Activated naive CD8-positive, alpha-beta T cell treated with anti-CD3 and anti-CD28 coated beads, Interleukin-2, amount 10 ng/mL, durations not matched to agents 7 days and 5 days (primary cell): ENCODE measurements at places on chromosomes 7 and 10.

DNA sequence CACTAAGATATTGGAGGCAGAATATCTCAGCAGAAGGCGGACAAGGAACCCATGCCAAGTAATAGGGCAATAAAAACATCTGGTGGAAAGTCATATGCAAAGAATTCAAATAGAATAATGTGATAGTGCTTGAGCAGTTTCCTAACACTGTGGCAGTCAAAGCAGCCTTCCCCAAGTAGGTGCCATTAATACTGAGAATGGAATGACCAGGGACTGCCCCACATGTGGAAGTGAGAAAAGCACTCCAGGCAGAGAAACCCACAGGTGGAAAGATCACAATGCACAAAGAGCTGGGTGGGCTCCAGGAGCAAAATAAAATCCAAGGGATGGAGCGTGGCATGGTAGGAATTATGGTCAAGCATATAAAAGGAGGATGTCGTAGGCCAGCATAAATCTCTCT is 64.4 kb upstream of the NME8 start:
- H3K27me3 ChIP-seq = peaks cover 4% of the 10 kb centered on the region
- no peak overlapping the region for H3K4me3 ChIP-seq
- no peaks in the 10 kb centered on the region for H3K4me1 ChIP-seq

GRCh38 chr10:92938841-92939240 is 90.5 kb downstream of the EXOC6 start:
- H3K27ac ChIP-seq = no peak overlapping the region
- H3K4me1 ChIP-seq = no peaks in the 10 kb centered on the region
- peaks cover 4% of the 10 kb centered on the region for H3K36me3 ChIP-seq
- no peak overlapping the region for H3K4me3 ChIP-seq
- DNase-seq = no peak

GRCh38 chr7:42193471-42194129 is 43.4 kb downstream of the GLI3 start:
- peak overlapping the region; percentile 10 for H3K27ac ChIP-seq
- peak overlapping the region; percentile 48 for H3K4me3 ChIP-seq
- peaks cover 1% of the 10 kb centered on the region for H3K27me3 ChIP-seq
- peaks cover 14% of the 10 kb centered on the region for H3K4me1 ChIP-seq
- DNase-seq = no peak
- H3K36me3 ChIP-seq = no peaks in the 10 kb centered on the region

DNA sequence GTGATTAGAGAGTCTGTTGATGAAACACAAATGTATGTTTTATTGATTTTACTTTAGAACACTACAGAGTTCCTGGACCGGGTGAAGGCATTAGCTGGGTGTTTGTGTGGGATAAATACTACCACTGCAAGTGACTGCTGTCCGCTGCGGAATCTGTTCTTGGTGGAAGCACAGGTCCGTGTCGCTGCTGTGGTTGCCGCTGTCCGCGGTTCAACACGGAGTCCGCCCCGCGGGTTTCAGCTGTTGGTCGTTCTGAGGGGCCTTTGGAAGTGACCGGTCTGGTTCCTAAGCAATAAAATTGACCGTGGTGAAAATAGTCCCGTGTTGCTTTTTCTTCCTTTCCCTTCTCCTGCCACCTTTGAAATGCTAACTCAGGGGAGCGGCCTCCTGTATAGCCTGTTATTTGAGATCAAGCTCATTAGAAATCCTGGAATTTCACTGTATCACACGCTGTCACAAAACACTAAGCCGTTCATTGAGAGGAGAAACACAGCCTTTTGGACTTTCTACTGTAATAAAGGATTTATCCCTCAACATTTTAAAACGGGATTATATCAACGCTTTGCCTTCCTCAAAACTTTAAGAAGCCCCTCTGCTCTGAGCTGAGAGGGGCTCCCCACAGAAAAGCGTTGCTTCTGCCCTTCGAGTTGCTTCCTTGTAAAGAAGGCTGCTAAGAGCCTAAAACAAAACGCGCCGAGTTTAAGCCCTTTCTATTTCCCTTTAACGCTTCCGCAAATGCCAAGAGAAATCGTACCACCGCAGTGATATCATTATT is 2.6 kb downstream of the NKX6-2 start:
- peaks cover 3% of the 10 kb centered on the region for H3K36me3 ChIP-seq
- H3K27ac ChIP-seq = peak overlapping the region; percentile 38
- H3K4me3 ChIP-seq = no peak overlapping the region
- H3K4me1 ChIP-seq = no peaks in the 10 kb centered on the region
- peaks cover 16% of the 10 kb centered on the region for H3K27me3 ChIP-seq

GRCh38 chr7:128384726-128385125 is 23.2 kb upstream of the PRRT4 start:
- no peak overlapping the region for H3K27ac ChIP-seq
- no peak for DNase-seq

DNA sequence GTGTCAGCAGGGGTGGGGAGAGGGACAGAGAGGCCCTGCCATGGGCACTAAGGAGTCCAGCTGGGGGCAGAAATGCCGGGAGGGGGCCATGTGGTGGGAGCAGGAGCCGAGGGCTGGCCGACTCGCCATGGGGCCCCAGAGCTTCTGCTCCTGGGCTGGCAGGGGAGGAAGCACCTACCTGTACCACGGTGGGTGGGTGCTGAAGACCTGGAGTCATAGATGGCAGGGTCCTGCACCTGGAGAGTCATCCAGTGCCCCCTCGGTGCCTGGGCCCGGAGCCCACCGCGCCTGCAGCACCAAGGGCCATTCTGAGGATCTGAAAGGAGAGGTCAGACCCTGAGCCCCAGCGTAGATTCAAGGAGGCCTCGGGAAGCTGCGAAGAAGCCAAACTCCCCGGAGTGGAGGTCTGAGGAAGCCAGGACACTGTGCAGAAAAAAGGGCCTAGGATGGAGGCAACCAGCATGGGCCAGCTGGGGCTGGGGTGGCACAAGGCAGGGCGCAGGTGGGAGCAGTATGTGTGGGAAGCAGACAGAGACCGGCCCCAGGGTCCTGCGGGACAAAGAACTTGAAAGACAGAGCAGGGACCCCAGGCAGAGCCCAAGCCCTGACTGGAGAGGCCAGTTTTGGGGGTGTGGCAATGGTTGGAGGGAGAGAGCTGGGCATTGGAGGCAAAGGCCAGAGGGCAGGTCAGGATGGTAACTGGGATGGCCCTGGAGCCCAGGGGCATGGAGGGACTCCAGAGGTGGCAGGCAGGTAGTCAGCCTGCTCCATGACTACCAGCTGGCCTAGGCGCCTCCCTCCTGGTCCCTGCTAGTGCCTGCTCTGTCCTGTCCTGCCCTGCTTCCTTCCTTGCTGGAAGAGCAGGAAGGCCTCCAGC is 26.7 kb upstream of the SMARCD3 start:
- no peak overlapping the region for H3K27ac ChIP-seq
- H3K4me1 ChIP-seq = peaks cover 28% of the 10 kb centered on the region
- no peaks in the 10 kb centered on the region for H3K36me3 ChIP-seq
- peak overlapping the region; percentile 72 for H3K4me3 ChIP-seq
- peaks cover 4% of the 10 kb centered on the region for H3K27me3 ChIP-seq
- no peak for DNase-seq

DNA sequence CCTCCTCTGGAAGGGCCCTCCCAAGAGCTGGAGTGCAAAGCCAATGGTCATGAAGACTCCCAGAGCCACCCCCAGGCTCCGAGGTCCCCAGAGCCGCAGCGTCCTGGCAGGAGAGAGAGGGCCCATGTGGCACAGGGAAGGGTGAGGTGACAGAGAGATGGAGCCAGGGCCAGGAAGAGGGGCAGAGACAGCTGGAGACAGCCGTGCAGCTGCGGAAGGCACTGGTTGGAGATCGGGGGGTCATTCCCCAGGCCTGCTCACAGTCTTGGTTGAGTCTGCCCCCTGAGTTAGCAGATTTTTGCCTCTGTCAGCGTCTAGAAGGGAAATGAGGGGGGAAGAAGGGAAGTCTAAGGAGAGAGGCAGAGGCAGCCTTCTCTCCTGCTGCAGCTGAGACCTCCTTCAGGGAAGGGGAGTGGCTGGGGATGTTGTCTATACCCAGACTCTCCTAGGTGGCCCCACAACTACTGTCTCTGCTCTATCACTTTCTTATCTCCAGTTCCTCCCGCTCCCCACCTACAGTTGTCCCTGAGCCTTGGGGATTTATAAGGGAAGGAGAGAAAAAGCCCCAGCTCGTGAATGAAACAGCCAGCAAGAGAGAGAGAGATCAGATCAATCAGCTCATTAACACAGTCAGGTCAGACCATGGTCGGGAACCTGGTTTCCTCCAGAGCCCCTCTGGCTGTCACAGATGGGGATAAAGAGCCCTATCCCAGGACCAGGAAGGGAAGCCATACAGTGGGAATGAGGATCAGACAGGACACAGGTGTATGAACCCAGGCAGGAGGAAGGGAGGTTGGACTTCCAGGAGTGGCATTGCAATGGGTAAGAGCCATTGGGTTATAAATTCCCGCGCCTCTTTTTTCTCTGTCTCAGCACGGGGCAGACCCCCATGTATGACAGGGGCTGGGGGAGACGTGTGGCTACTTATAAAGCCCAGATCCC is 1.2 kb downstream of the GAL3ST4 start:
- peaks cover 72% of the 10 kb centered on the region for H3K4me1 ChIP-seq
- peak overlapping the region; percentile 76 for H3K27ac ChIP-seq
- H3K4me3 ChIP-seq = peak overlapping the region; percentile 79
- DNase-seq = no peak

GRCh38 chr7:46850563-46851330 is 731.2 kb downstream of the TNS3 start:
- H3K4me3 ChIP-seq = no peak overlapping the region
- no peaks in the 10 kb centered on the region for H3K4me1 ChIP-seq
- no peaks in the 10 kb centered on the region for H3K36me3 ChIP-seq
- H3K27me3 ChIP-seq = no peaks in the 10 kb centered on the region
- H3K27ac ChIP-seq = no peak overlapping the region

- peaks cover 5% of the 10 kb centered on the region for H3K4me1 ChIP-seq
- no peak overlapping the region for H3K27ac ChIP-seq
- DNase-seq = no peak
- no peaks in the 10 kb centered on the region for H3K36me3 ChIP-seq
- no peaks in the 10 kb centered on the region for H3K27me3 ChIP-seq
These were observed 59.3 kb upstream of the IGFBP3 start for GRCh38 chr7:45980181-45980905.

- peak overlapping the region; percentile 3 for H3K4me3 ChIP-seq
- peak overlapping the region; percentile 69 for H3K27ac ChIP-seq
- H3K4me1 ChIP-seq = peaks cover 18% of the 10 kb centered on the region
These were observed 134.3 kb downstream of the PRKCQ start for GRCh38 chr10:6445671-6446316.

GRCh38 chr10:25820874-25821273 is 113.2 kb upstream of the MYO3A start:
- peaks cover 2% of the 10 kb centered on the region for H3K4me1 ChIP-seq
- no peaks in the 10 kb centered on the region for H3K36me3 ChIP-seq
- H3K27ac ChIP-seq = no peak overlapping the region
- H3K27me3 ChIP-seq = no peaks in the 10 kb centered on the region

GRCh38 chr7:40297741-40298311 is 163.0 kb downstream of the SUGCT start:
- H3K36me3 ChIP-seq = no peaks in the 10 kb centered on the region
- no peaks in the 10 kb centered on the region for H3K27me3 ChIP-seq
- H3K4me1 ChIP-seq = peaks cover 13% of the 10 kb centered on the region
- H3K27ac ChIP-seq = no peak overlapping the region

GRCh38 chr7:18860221-18860620 is 257.2 kb downstream of the TWIST1 start:
- no peak overlapping the region for H3K4me3 ChIP-seq
- H3K27me3 ChIP-seq = no peaks in the 10 kb centered on the region
- H3K27ac ChIP-seq = no peak overlapping the region
- no peaks in the 10 kb centered on the region for H3K36me3 ChIP-seq
- DNase-seq = no peak
- H3K4me1 ChIP-seq = peaks cover 4% of the 10 kb centered on the region

DNA sequence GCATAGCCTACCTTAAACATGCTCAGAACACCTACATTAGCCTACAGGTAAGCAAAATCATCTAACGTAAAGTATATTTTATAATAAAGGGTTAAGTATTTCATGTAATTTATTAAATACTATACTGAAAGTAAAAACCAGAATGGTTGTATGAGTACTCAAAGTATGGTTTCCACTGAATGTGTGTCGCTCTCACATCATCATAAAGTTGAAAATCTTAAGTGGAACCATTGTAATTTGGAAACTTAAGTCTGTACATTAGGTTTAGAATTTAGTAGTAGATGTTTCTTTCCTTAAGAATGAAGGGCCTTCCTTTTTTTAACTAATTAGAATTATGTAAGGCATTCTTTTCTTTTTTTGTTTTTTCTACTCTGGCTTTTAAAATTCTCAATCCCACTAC is 240.0 kb upstream of the AOAH start:
- DNase-seq = no peak
- H3K36me3 ChIP-seq = peaks cover 34% of the 10 kb centered on the region
- no peak overlapping the region for H3K4me3 ChIP-seq
- H3K27me3 ChIP-seq = no peaks in the 10 kb centered on the region
- peaks cover 11% of the 10 kb centered on the region for H3K4me1 ChIP-seq

- no peak for DNase-seq
- H3K4me3 ChIP-seq = no peak overlapping the region
- peaks cover 14% of the 10 kb centered on the region for H3K4me1 ChIP-seq
- no peaks in the 10 kb centered on the region for H3K36me3 ChIP-seq
These were observed 458.0 kb upstream of the GALNT17 start for GRCh38 chr7:70673778-70674570.

DNA sequence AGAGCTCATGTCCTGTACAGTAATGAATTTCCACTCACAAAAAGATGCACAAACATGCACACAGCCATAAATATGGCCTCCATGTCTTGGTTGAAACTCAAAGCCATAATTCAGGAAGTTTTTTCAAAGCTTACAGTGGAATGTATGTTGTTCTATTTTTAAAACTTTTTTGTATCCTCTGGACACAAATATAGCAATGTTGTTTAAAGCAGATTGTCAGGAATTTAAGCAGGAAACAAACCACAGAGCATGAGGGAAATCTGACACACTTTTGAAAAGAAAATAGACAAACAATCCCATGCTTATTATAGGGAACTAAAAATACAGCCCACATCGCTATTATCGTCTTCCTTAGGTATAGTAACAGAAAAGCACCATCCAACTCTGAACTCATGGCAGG is 21.5 kb downstream of the LRRN3 start:
- DNase-seq = no peak
- H3K27ac ChIP-seq = no peak overlapping the region
- no peak overlapping the region for H3K4me3 ChIP-seq

- H3K4me3 ChIP-seq = no peak overlapping the region
- H3K4me1 ChIP-seq = no peaks in the 10 kb centered on the region
- no peak for DNase-seq
- no peaks in the 10 kb centered on the region for H3K36me3 ChIP-seq
- H3K27me3 ChIP-seq = peaks cover 14% of the 10 kb centered on the region
These were observed 92.6 kb upstream of the RNF32 start for GRCh38 chr7:156547884-156548561.

DNA sequence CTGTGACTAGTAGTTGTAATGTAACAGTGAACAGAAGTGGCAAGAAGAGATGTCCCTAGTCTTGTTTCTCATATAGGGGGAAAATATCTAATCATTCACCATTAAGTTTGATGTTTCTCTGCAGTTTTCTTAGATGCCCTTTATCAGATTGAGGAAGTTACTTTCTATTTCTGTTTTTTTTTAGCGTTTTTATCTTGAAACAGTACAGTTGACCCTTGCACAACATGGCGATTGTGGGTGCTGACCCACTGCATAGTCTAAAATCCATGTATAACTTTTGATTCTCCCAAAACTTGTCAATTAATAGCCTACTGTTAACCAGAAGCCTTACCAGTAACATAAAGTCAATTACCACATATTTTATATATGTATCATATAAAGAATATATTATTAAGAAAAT is 192.0 kb downstream of the ADK start:
- H3K4me1 ChIP-seq = no peaks in the 10 kb centered on the region
- no peak for DNase-seq
- no peak overlapping the region for H3K4me3 ChIP-seq
